Germinal center (tissue), 1 donor: ENCODE measurements at places on chromosomes 6 and 20.

GRCh38 chr6:24631671-24632070, 14.3 kb downstream of the KIAA0319 start:
- DNase-seq, result no peak

DNA sequence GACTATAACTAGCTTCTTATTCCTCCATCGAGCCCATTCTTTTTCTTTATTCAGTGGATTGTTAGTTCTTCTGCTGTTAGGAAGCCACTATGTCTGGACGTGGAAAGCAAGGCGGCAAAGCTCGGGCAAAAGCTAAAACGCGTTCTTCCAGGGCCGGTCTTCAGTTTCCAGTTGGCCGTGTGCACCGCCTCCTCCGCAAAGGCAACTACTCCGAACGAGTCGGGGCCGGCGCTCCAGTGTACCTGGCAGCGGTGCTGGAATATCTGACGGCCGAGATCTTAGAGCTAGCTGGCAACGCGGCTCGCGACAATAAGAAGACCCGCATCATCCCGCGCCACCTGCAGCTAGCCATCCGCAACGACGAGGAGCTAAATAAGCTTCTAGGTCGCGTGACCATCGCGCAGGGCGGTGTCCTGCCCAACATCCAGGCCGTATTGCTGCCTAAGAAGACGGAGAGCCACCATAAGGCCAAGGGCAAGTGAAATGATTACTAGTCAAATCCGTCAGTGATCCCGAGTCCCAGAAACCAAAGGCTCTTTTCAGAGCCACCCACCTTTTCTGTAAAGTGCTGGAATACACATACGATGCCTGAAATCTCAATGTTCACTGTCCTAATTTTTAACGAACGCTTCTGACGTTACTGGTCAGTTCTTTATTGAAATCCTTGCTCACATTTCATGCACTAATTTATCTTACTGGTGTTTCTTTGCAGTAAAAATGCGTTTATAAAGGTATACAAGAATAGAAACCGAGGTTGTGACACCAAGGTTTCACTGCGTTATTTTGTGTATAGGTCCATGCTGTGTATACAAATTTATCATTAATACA, 129.9 kb downstream of the HFE start:
- DNase-seq, result no peak

- no peak for DNase-seq
Measured at GRCh38 chr20:58705208-58705926, 12.8 kb downstream of the NPEPL1 start.

- DNase-seq, result no peak
Measured at GRCh38 chr6:125534430-125535263, 214.8 kb upstream of the HEY2 start.

- DNase-seq, result no peak
Measured at GRCh38 chr6:101577091-101577490, 183.6 kb downstream of the GRIK2 start.

GRCh38 chr20:5181958-5182357, 55.1 kb downstream of the CDS2 start:
- no peak for DNase-seq

DNA sequence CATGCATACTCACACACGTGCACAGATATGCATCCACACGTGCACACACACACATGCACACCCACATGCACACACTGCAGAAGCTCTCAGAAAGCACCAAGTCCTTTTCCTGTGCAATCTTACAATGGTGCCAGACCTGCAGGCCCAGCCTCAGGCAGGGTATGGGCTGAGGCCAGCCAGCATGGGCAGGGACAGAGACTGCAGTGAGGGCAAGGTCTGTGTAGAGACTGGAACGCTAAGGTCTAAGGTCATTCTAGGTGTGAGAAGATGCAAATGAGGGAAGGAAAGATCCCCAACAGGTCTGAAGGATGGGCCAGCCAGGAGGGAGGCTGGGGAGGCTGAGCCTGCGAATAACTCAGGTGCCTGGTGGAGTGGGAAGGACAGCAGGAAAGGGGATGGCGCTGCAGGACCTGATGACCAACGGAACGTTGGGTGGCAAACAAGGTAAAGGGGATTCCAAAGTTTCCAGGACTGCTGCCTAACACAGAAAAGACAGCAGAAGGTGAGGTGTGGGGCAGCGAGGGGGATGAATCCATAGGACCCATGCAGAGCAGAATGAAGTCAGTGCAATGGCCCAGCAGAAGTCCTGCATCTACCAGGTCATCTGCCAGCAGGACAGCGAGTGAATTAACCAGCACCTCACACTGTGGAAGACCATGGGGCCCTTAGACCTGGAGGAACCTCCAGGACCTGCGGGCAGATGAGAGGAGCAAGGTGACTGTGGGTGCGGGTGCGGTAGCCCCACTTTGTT, 67.0 kb downstream of the ABHD12 start:
- DNase-seq, result no peak

DNA sequence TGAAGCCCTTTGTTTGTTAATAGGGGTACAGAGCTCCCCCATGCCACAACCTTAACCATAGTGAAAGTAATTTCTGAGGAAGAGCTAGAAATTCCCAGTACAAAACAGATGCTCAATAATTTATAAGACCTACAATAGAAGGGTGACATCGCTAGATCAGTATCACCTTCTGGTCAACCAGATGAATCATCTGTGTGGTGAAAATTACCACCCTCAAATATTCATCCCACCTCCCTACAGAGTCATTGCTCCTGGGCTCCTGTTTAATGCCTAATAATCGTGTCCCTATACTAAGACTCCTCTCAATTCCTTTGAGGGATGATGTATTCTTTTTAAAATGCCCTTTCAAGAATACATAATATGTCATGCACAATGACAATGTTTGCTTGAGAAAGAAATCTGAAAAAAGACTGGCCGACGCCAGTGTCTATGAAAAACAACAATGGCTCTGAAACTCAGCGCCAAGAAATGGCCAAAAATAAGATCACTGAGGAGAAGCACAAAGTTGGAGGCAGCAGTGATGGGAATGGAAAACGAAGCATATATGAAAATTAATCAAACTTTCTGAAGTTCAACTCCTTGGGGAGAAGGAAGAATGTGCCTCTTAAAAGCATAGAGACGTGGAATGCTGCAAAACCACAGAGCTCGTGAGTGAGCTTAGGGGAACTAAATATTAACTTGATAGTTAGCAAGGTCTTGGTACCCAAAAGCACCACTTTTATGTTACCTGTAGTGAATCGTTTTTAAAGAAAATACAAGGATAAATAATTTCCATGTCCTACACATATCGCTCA, 11.0 kb upstream of the ADGRF5 start:
- DNase-seq, result no peak

DNA sequence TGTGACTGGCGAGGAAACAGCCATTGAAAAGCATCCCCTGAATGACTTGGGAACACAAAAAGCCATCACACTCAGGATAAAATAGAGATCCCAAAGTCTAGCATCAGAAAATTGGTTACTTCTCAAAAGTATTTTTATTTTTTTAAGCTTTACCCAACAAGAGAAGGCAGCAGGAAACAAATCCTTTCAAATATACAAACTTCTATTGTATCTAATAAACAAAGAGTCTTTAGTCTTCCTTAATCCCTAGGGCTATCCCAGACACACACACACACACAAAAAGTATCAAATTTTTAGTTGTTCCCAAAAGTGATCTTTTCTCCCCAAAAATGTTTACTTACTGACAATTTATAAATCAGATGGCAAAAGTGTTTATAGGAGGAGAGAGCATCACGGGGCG, 33.2 kb upstream of the MARCKS start:
- no peak for DNase-seq

DNA sequence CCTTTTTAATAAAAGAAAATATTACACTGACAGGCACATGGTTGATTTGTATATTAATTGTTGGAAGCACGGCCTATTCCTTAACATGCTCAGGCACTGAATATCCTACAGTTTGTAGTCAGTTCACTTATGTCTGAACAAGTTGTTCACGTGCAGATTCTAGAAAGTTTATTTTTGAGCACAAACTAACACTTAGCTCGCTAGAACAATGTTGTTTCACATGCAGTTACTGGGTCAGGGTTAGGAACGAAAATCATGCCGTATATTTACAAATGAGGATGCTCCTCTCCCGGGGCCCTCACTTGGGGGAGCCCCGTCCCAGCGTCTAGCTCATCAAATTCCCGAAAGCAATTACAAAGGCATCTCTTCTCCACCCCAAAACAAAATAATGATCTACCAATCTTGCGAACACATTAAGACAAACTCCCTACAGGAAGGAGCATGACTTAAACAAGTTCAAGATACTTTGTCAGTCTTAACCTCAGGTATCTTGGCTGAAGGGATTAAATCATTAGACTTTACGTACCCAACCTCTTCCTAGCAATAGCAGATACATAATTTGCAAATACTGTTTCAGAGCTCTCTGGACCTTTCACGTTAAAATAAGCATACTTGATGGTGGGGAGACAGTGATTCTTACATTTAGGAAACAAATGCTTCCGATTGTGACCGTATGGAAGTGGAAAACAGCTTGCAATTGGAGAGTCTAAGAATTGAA, 1.5 kb downstream of the MAP7 start:
- no peak for DNase-seq

- DNase-seq, result no peak
Measured at GRCh38 chr20:50745634-50746137, 14.3 kb downstream of the PARD6B start.

DNA sequence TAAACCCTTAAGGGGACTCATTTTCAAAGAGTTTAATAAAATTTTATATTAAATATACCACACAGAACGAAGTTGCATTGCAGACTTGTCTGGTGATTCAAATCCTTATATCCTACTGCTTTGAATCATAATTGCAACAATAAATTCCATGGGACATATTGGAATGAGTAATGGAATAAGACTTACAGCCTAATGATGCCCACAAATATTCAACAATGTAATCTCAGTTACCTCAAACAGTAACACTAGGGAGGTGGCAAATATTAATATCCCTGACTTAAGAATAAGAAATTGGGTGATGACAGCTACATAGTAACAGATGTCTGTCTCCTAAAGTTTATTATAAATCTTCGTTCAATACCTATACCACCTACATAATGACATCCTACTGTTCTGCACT, 52.6 kb downstream of the BMP5 start:
- DNase-seq, result no peak

DNA sequence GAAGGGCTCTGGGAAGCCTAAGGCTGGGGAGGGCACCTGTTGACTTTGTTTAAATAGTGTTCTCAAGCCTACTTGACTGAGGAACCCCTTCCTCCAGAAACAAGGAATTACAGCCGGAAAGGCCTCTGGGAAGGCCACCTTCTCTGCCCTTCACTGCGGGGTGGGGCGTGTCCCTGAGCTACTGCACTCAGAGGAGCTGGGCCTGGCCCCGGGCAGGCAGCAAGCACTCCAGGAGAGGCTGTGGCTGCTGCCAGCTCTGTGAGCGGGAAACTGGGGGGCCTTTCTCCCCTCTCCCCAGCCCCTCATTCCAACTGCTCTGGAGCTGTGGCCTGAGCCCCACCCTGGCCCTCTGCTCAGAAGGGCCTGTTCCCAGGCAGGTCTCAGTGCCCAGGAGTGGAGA, 4.0 kb upstream of the OSBPL2 start:
- DNase-seq, result no peak

GRCh38 chr6:108896111-108896661, 48.0 kb downstream of the ARMC2 start:
- no peak for DNase-seq

GRCh38 chr20:20036756-20037155, 15.5 kb downstream of the CRNKL1 start:
- no peak for DNase-seq

- no peak for DNase-seq
Measured at GRCh38 chr6:139099984-139100383, 34.9 kb upstream of the HECA start.

DNA sequence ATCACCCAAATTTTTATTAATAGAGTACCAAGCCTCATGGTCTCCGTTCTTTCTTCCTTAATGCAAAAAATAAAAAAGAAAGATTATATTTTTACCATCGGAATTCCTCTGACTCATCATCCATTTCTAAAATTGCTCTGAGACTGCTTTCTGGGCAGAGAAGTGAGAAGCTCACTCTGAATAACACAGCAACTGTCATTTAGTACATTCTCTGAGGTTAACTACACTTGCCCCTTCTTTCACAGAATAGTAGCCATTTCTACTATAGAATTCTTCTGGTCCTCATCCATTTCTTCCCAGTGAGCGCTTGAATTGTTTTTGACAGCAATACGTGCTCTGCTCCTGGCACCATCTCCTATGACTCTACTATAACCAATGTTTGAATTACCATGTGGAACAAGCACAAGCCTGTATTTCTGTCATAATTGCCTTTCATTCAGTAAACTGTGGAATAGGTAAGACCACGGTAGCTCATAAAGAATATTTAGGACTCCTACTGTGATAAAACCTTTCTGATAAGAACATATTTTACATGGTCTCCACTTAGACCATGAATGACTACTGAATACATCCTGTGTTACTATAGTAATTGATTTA, 435.5 kb upstream of the NRSN1 start:
- no peak for DNase-seq

- no peak for DNase-seq
Measured at GRCh38 chr20:19928328-19929011, 88.7 kb upstream of the NAA20 start.

DNA sequence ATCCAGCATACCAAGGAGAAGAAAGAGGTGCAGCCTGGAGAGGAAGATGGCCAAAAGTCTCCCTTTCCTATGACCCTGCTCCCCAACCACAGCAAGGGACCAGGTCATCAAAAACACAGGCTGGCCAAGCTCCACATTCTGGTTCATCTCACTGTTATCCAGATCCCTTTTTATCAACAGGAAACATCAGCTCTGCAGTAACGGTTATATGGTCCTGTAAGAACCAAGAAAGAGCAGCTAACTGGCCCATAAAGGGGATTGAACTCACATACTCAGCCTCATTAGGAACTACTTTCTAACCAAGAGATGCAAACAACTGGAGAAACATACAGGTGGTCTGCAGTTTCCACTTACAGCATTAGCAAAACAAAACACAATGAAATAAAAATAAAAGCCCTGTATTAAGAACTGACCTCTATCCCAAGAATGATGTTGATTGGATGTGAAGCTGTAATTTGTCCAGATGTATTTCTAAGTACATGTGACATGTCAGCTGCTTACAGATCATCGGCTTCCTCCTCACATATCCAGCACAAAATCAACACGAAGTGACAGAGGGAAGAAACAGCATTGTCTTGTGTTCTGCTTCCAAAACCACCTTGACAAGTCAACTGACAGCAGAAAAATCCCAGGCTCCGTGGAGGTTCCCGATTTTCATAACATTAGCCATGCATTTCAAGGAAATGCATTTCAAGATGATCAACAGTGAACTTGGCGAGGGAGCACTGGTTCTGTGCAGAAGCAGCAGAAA, 557.2 kb upstream of the AGPAT4 start:
- DNase-seq, result no peak

- no peak for DNase-seq
Measured at GRCh38 chr20:63694584-63695423, 1.6 kb upstream of the TNFRSF6B start.
